Skeletal muscle cell (primary cell): ENCODE measurements at places on chromosomes 13 and 19.

DNA sequence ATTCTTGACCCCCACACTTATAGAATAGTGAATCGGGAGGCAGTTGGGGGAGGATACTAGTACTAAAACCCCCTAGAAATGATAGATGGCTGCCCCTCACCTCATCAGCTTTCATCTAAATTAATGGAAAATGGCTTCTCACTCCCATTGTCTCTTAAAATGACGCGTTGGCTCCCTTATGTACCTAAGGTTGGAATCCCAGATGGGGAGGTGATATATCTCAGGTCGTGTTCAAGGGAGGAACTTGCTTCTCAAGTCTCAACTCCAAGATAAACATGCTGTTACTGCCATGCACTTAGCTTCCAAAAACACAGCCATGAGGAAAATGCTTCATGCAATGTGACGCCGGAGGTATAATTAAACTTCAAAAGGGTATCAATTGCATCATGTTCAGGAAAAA, 18.8 kb upstream of the UBE2L5 start:
- DNase-seq: no peak

GRCh38 chr19:2798733-2799132, 13.4 kb downstream of the THOP1 start:
- no peak for DNase-seq

GRCh38 chr19:4267101-4267900, 11.8 kb upstream of the SHD start:
- no peak for DNase-seq

DNA sequence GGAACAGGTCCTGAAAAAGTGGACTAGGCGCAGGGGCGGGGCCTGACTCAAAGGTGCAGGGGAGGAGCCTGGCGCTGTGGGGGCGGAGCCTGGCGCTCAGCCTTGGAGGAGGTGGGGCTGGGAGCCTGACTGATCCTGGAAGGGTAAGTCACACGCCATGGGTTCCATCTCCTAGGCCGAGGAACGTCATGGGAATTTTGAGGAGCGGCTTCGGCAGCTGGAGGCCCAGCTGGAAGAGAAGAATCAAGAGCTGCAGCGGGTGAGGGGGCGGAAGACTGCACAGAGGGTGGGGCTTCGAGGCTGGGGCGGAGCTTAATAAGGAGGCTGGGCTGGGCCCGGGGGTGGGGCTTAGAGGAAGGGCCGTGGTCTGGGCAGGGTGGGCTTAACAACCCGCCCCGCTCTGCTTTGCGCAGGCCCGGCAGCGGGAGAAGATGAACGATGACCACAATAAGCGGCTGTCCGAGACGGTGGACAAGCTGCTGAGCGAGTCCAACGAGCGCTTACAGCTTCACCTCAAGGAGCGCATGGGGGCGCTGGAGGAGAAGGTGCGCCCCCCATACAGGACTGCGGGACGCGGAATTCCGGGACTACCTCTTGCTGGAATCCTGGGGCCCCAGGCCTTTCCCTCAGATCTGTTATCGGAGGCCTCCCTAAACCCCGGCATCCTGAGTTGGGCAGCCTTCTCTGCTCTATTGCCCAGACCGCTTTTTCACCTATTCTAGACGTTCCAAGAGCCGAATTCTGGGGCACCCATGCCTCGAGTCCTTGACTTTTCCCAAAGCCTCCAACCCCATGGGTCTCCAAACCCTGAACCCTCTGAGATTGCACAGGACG, 14.5 kb downstream of the PPFIA3 start:
- DNase-seq: no peak

- DNase-seq: no peak
These were observed 529.8 kb upstream of the NBEA start for GRCh38 chr13:34412295-34412694.

- DNase-seq: no peak
These were observed 3.1 kb upstream of the JSRP1 start for GRCh38 chr19:2259336-2259735.
